ENCODE measurements at places on chromosomes 13 and 19.
A peak's percentile ranks its signal among the peaks of the same experiment; 100 is the strongest.

DNA sequence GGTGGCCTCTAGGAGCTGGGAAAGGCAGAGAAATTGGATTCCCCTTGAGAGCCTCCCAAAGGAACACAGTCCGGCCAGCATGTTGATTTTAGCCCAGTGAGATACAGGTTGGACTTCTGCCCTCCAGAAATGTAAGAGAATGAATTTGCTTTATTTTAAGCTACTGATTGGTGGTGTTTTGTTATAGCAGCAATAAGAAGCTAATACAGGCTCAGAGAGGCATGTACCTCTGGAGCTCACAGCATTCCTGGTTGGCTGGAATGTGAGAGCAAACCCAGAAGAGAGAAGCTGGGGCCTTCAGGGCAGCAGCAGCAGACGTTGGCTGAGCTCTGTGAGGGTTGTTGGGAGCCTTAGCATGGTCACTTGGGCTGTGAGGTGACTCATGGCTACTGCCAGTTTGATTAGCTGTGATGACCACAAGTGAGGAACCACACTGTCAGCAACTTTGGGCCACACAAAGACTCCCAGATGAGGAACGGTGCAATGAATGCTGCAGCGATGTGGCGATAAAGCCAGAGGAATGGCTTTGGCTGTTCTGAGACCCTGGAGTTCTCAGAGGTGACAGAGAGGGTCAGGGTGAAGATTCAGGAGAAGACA, 80.1 kb downstream of the CYSLTR2 start:
- no peak for DNase-seq

GRCh38 chr13:44400736-44401135, 27.1 kb downstream of the SERP2 start:
- no peak for DNase-seq

- DNase-seq: no peak
These were observed 231.7 kb downstream of the FOXO1 start for GRCh38 chr13:40434516-40435397.

DNA sequence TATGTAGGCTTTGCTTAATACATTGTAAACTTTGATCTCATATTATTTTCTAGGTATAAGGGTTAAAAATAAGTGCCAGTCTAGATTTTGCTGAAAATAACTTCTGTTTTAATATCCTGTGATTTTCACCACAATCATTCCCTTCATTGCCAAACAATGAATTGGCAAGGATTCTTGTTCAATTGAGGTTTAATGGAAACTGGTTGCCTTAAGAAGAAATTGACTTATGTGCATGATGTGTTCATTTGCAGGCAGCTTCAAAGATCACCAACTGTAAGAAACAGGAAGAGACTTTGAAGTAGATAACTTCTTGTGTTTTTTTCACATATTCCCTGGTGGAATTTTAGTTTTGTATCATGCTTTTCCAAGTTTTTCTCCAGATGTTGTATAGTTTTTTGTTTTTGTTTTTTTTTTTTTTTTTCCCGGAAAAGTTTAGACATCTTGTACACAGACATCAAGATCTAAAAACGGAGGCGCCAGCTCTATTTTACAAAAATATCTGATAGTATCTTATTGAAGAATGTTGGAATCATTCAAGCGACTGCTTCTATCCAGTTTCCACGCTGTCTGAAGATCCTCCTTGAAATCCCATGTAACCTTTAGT, 108.3 kb downstream of the POSTN start:
- DNase-seq: no peak

- no peak for DNase-seq
These were observed 382.8 kb upstream of the ZNF507 start for GRCh38 chr19:31962561-31962996.

- no peak for DNase-seq
These were observed 16.9 kb upstream of the C1QTNF9 start for GRCh38 chr13:24292481-24292880.

DNA sequence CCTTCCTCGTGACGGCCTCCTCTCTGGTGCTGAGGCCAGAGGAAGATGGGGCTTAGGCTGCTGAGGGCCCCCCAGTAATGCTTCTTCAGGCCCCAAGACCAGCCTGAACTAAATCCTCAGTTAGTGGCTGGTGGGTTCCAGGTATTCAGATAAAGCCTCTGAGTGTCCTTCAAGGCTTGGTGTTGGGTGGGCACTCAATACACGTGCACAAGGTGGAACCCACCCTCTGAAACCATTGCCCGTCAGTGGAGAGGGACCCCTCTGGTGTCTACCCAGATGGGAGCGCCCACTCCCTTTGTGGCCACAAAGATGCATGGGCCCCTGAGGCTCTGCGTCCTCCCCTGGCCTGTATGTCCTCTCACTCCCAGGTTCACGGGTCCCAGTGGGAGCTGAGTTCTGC, 79.0 kb downstream of the IER2 start:
- no peak for DNase-seq

- no peak for DNase-seq
These were observed 7.6 kb downstream of the ERICH6B start for GRCh38 chr13:45607931-45608330.

DNA sequence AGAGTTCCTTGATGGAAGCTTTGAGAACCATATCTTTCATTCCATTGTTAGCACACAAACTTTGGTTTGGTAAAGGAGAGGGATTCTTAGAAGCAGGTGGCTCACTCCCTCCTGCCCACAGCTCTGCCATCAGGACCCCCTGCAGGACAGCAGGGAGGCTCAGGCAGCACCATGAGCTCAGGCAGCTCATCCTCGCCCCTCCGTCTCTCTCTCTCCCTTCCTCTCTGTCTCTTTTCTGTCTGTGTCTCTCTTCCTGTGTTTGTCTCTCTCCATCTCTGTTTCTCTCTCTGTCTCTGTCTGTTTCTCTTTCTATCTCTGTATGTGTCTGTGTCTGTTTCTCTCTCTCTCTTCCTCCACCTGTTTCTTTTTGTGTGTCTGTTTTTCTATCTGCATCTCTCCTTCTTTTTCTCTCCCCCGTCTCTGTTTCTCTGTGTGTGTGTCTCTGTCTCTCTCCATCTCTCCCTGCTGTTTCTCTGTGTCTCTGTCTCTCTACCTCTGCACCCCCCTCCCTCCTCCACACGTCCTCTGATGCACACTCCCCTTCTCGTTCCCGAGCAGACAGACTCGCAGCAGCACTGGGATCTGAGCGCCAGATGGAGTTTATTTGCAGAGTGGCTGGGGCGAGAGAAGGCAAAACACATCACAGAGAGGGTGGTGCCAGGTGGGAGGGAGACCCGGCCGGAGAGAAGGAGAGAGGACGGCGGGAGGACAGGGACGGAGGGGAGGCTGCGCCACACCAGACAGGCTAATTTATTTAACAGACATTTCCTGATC, 8.7 kb downstream of the SBK2 start:
- DNase-seq: peak; percentile 89

DNA sequence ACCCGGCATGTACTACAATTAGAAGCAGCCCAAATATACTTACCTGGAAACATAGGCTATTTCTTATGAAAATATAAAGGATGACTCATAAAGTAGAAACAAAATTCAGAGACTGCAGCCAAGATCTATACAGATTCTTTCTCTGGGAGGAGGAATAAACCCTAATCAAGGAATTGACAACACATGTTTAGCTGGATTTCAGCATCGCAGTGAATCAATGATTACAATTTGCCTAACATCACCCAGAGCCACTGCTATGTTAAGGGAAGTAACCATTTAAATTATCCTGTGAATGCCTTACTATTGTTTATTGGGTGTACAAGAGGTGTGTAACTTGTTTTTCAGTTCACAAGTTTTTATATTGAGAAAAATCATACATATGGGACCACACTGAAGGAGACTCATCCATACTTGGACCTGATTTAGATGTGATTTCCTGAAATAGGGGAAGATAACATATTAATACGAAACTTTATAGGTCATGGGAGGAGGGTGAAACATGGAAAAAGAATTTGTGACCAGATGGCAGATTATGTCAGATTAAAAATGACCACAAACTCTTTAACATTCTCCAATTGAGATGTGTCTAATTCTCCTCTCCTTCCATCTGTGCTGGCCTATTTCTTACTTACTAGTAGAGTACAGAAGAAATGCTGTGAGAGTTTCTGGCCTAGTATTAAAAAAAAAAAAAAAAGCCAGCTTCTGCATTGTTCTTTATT, 1168.4 kb downstream of the SLITRK1 start:
- DNase-seq: no peak

GRCh38 chr13:108927615-108928014, 298.2 kb downstream of the MYO16 start:
- DNase-seq: no peak

DNA sequence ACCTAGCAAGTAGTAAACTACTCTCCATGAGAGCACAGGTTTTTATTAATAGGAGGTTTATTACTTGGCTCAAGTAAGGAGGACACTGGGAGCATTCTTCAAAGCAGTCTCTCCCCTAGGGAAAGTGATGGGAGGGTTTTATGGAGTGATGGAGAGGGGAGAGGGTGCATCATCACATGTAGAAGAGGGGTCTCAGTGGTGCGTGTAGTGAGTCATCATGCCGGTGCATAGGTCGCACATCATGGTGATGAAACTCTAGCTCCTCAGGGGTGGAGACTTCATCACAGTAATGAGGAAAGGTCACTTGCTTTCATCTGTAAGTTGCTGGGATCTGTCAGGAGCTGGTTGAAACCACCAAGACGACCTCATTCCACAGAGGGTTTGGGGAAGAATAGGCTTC, 210.8 kb upstream of the UBL3 start:
- DNase-seq: no peak

DNA sequence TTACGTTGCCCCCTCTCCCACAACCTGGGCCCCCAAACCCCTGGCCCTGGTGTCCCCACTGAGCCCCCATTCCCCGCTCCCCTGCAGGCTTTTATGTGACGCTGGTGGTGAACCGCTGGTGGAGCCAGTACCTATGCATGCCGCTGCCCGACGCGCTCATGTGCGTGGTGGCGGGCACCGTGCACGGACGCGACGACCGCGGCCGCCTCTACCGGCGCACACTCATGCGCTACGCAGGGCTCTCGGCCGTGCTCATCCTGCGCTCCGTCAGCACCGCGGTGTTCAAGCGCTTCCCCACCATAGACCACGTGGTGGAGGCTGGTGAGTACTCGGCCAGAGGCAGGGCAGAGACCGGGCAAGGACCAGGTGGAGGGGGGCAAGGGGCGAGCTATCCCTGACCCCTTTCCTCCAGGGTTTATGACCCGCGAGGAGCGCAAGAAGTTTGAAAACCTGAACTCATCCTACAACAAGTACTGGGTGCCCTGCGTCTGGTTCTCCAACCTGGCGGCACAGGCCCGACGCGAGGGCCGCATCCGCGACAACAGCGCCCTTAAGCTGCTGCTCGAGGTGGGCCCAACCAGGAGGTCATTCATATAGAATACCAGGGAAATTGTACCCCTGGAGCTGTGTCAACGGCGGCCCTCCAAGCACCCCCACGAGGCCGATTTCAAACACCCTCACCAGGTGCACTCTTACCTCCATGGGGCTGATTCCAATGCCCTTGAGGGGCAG, 3.0 kb downstream of the BEST2 start:
- no peak for DNase-seq

- no peak for DNase-seq
These were observed 6.9 kb downstream of the KCTD12 start for GRCh38 chr13:76879203-76879882.

- DNase-seq: no peak
These were observed 36.3 kb upstream of the MLNR start for GRCh38 chr13:49183672-49184325.

GRCh38 chr13:37997641-37998040, 128.1 kb upstream of the TRPC4 start:
- no peak for DNase-seq

GRCh38 chr19:3462991-3463713, 17.2 kb downstream of the SMIM24 start:
- DNase-seq: no peak

DNA sequence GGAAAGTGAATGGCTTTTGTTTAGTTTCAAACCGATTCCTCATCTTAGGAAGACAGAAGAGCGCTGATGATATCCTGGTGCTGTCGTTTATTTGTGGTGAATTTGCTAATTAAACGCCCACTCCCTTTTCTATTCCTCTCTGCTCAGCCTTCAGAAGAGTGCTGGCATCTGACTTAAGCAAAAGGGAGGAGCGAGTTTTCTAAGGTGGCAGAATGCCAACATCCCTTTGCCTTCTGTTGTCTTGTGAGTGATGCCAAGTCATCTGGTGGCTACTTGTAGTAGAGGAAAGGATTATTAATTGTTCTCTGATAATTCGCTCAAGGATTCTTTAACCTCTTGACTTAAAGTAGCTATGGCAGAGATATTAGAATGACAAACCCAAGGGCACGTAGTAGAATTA, 68.1 kb downstream of the ERCC5 start:
- no peak for DNase-seq

- DNase-seq: no peak
These were observed 9.6 kb upstream of the CEACAM5 start for GRCh38 chr19:41698746-41699230.

GRCh38 chr19:42151782-42152684, 19.8 kb upstream of the POU2F2 start:
- DNase-seq: no peak

DNA sequence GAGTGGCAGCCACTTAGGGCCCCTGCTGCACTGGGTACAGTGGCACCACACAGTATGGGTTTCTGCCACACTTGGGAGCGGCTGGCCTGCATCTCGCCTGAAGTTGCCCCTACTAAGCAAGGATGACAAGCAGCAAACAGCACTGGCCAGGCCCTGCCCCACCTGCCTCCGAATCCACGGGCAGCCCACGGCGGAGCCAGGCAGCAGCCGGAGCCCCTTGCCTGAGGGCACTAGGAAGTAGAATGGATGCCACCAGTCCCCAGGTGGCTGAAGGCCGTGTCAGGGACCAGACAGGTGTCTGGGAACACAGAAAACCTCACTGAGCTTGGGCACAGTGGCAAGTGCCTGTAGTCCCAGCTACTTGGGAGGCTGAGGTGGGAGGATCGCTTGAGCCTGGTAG, 19.4 kb downstream of the MLLT1 start:
- no peak for DNase-seq

DNA sequence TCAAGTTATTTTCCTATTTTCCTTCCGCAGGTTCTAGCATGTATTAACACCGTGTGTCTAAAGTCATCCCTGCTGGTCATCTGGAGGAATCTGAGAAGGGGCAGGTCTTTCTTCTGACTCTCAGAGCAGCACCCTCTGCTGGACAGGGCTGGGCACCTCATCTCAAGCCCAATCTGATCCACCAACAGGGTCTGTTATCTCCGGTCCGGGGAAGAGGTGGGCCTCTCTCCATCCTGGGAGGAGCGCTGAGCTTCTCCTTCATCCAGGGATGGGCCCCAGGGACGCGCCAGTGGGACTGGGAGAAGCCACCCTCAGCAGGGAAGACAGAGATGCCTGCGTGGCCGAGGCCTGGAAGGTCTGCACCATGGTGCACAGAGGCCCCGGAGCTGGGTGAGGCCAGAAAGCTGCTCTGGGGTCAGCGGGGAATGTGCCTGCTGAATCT, 26.0 kb upstream of the ZNF331 start:
- peak; percentile 79 for DNase-seq

GRCh38 chr19:591099-591958, 1.6 kb downstream of the HCN2 start:
- DNase-seq: no peak
